ENCODE measurements at places on chromosomes 7 and 10.
A peak's percentile ranks its signal among the peaks of the same experiment; 100 is the strongest.

GRCh38 chr7:141544831-141545230 lies 6.4 kb upstream of the AGK start:
- DNase-seq = no peak

- no peak for DNase-seq
Measured at GRCh38 chr7:137731436-137731835, 115.3 kb downstream of the DGKI start.

DNA sequence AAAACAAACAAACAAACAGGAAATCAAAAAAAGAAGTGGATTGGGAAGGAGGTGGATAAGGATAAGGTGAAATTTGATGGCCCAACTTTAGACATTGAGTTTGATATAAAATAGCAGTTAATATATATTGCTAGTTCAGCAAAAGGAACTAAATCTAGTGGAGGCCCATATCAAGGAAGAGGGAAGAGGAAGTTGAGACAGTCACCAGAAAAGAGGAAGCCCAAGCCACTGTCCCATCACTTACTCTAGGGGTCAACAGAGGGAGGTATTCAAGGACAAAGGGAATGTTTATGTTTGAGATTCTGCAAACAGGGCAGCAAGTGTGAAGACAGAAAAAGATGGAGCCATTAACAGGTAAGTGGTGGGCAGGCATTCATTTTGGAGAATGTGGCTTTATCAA lies 3.7 kb downstream of the LAMTOR4 start:
- DNase-seq = no peak

- no peak for DNase-seq
Measured at GRCh38 chr7:3464900-3465622, 164.0 kb downstream of the SDK1 start.

- DNase-seq = no peak
Measured at GRCh38 chr7:27697861-27698430, 35.3 kb upstream of the HIBADH start.

GRCh38 chr7:11343136-11343535 lies 369.5 kb downstream of the PHF14 start:
- no peak for DNase-seq

DNA sequence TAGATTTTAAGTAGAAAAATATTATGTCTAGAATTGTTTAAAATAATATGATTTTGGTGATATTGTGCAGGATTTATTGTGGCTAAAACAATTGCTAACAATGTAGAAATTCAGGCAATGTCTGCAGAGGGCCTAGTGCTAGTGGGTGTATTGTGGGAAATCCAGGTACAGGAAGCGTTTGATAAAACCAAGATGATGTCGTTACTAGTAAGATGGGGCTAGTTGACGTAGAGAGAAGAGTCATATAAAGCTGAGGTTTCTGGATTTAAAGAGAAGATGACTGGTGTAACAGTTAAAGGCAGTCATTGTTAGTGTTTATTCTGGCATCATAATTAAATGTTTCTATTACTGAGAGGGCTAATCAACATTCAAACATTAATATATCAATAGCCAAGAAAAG lies 43.5 kb downstream of the ADK start:
- DNase-seq = no peak

DNA sequence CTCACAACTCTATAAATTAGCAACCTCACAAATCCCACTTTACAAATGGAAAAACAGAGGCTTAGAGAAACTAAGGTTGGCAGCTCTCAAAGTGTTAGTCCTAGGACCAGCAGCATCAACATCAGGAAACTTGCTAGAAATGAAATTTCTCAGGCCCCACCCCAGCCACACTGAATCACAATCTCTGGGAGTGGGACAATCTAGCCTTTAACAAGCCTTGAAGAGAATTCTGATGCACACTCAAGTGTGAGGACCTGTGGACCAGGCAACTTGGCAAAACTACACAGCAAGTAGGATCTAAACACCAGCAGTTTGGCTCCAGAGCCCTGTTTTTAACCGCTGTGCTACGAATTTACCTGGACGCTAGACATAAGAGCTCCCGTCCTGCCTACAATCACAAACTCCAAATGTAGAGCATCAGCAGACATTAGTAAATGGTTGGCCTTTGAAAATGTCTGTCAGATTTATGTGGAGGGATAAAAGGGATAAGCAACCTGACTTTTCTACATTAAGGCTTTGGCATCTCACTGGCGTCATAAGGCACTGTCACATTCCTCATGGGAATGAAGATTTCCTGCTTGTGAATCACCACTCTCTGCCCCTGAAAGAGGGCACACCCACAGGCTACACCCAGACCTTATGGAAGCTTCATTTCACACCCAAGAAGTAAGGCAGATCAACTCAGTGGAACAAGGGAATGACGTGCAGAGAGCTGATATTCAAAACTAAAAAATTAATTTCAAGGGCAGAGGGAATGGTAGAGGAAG lies 34.5 kb downstream of the PPP1R3C start:
- DNase-seq = no peak

DNA sequence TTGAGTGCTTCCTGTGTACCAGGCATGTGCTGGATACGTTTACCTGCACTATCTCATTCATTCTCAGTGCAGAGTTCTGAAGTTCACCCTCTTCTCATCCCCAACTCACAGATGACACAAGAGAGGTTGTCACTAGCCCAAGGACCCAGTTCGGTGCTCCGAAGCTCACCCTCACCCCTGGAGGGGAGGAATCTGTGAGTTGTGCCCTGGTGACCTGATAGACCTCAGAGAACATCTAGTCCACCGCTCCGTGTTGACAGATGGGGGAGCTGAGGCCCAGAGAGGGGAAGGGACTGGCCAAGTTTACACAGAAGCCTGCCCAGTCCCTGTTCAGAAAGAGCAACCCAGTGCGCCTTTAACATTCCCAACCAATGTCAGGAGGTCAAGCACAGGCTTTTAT lies 44.8 kb upstream of the EMX2 start:
- no peak for DNase-seq

GRCh38 chr10:11017570-11018431 lies at the start of gene CELF2:
Gene CELF2, plus strand, starts transcription at chr10:11017872. Its CDS starts 218 bp downstream, at chr10:11018090.
- DNase-seq = peak; percentile 55

- no peak for DNase-seq
Measured at GRCh38 chr10:29980084-29980483, 79.3 kb downstream of the JCAD start.

- no peak for DNase-seq
Measured at GRCh38 chr7:134660961-134661376, 14.3 kb downstream of the BPGM start.

DNA sequence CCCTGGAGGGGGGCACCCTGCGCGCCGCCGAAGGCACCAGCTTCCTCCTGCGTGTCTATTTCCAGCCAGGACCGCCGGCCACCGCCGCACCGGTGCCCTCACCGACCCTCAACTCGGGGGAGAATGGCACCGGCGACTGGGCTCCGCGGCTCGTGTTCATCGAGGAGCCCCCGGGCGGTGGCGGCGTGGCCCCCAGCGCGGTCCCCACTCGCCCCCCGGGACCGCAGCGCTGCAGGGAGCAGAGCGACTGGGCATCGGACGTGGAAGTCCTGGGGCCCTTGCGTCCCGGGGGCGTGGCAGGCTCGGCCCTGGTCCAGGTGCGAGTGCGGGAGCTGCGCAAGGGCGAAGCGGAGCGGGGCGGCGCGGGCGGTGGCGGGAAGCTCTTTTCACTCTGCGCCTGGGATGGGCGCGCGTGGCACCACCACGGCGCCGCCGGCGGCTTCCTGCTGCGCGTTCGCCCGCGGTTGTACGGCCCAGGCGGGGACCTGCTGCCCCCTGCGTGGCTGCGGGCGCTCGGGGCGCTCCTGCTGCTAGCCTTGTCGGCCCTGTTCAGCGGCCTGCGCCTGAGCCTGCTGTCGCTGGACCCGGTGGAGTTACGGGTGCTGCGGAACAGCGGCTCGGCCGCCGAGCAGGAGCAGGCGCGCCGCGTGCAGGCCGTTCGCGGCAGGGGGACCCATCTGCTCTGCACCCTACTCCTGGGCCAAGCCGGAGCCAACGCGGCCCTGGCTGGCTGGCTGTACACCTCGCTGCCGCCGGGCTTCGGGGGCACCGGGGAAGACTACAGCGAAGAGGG lies 594 bp downstream of the CNNM1 start:
- no peak for DNase-seq

- DNase-seq = no peak
Measured at GRCh38 chr10:96955794-96956193, 123.7 kb downstream of the LCOR start.

- no peak for DNase-seq
Measured at GRCh38 chr10:12958546-12959110, 42.9 kb downstream of the CCDC3 start.

DNA sequence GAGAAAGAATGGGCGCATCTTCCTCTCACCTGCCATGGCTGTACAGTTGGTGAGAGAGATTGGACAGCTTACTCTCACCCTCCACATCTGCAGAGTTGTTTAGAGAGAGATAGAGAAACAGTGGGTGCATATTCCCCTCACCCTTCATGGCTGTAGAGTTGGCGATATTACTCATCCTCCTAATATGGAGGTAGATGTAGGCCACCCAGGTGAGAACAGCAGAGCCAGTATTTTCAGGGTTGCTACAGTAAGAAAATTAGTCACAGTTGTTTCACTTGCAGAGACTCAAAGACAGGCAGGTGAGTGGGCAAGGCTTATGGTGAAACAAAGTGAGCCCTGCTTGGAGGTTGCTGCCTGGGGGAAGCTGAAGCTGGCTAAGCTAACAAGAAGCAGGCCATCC lies 65.0 kb upstream of the PFKP start:
- DNase-seq = no peak

DNA sequence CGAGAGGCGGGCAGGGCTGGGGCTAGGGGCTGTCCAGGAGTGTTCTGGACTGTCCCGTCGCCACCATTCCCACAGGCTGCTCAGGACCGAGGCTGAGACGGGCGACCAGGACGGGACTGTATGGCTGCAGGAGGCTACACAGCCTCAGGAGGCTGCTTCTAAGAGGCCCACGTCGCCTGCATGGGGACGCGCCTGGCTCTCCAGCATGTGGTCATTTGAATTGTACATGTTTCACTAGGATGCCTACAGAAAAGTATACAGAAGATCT lies 216.3 kb downstream of the TCERG1L start:
- DNase-seq = no peak

DNA sequence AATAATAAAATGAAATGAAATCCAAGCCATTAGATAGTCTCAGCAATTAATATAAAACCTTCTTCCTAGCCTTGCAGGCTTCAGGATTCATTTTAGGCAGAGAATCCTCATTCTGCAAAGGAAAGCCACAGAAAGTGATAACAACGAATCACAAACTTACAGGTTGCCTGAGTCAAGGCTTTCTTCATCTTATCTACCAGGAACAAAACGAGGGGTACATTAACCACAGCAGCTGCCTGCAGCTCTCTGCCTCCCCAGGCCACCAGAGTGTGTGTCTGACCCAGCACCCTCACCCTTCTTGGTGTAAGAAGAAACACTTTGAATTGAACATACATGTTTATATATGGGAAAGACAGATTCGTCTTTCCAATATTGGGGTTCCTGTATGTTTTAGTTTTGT lies 12.5 kb upstream of the TNS3 start:
- no peak for DNase-seq

- no peak for DNase-seq
Measured at GRCh38 chr7:114484226-114484625, 69.6 kb downstream of the FOXP2 start.

DNA sequence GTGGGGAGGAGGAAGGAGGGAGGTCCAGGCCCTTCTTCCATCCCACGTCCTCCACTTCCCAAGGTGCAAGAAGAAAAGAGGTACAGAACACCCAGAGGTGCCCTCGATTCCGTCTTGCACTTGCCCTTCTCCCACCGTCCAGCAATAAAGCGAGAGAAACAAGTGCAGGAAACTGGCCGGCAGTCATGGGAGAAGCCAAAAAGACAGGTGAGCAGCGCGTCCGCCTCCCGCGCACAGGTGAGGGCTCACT lies 1.3 kb downstream of the C10orf95 start:
- DNase-seq = no peak

- DNase-seq = no peak
Measured at GRCh38 chr10:23522345-23522744, 83.5 kb downstream of the OTUD1 start.

DNA sequence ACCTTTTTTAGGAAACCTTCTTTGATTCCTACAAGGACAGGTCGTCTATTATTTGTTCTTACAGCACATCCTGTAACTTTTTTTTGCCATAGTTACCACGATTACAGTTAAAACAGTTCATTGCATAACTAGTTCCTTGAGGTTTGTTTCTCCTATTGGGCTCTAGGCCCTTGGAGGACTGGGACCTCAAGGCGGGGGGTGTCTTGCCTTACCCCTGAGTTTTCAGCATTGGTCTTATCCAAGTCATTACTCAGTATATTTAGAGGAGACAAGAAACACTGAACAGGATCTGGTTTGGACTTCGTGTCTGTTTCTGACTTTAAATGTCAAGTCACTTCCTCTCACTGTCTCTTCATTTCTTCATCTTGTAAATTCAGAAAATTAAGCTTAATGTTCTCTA lies 369.8 kb downstream of the SDK1 start:
- no peak for DNase-seq

DNA sequence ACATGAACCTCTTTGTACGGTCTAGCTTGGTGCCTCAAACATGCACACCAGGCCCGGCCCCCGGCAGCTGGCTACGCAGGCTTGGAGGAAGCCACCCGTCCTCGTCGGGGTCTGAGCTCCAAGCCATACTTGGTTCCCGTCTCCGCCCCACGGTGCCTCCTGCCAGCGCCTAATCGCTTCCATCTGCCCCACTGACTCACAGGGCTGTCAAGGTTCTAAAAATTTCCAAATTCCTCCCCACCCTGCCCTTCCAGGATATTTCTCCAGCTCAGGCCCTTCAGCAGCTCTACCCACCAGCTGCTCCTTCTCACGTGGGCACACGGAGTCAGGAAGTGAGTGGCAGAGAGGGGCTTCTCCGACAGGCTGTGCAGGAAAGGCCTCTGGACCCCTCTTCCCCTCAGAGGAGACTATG lies 38.8 kb downstream of the TMEM270 start:
- DNase-seq = no peak

DNA sequence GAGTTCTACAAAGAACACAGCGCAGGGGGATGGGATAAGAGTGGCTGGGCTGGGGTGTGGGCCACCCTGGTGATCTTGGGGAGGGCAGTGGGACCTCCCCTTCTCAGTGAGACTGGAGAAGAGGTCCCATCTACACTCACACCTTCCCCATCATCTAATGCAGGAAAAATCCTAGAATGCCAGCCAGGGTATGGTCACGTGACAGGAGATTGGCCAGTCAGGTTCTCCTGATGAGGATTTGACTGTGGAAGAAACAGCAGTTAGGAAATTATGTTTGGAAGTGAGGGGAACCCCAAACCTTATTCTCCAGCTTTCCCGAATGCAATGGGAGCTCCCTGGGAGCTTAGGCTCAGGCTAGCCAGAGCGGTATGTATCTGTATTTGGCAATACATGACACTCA lies 158.8 kb upstream of the GRB10 start:
- DNase-seq = no peak

DNA sequence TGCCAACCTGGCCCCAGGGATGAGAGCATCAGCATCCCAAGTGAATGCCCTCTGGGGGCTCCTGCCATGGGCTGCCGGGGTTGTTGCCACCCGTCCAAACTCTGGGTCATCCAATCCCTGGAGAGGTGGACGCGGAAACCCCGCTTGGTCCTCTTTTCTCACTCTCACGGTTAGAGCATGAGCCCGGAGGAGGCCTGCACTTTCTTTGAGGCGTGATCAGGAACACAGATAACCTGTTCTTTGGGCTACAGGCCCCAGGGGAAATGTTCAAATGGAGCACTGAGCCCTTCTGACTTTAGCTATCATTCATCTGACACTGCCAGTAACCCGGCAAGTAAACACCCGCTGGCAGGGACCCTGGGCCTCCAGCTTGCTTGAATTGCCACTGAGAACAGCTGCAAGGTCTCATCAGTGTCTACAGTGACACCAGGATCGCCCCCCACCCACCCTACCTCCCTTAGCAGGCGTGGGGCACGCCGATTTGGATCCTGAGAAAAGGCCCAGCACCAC lies 29.4 kb upstream of the SLF2 start:
- no peak for DNase-seq
